ENCODE measurements at places on chromosomes 5 and 9.

DNA sequence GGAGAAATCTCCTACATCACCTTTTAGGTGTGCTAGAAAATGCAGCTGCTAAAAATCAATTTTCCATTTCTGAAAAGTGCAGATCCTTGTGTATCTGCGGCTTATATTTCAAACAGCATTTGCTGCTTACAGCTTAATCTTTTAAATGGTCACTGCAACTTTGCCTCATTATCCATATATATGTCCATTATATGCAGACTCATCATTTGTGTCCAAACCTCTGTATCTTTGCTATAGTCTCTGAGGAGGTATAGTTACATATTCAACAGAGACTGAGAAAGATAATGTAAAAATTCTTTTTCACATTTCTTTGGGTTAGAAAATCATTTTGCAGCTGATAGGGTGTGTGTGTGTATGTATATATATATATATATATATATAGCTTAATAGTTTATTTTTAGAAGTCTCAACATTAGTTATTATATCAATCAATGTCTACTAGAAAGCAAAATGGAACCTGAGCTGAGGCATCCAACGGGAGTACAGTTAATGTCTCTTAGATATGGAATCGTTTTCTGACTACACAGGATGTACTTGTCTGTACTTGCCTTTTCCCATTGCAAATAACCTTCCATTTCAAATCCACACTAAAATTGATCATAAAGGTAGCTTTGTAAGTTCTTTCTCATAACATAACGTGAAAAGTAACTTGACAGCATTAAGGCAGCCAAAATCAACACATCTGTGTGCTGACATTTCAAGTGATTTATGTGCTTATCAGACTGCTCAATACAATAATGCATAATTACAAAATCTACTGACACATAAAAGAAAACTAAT is 267.0 kb upstream of the HAPLN1 start:
- DNase-seq: no peak

GRCh38 chr5:40676613-40677343 is 2.9 kb upstream of the PTGER4 start:
- DNase-seq: no peak

DNA sequence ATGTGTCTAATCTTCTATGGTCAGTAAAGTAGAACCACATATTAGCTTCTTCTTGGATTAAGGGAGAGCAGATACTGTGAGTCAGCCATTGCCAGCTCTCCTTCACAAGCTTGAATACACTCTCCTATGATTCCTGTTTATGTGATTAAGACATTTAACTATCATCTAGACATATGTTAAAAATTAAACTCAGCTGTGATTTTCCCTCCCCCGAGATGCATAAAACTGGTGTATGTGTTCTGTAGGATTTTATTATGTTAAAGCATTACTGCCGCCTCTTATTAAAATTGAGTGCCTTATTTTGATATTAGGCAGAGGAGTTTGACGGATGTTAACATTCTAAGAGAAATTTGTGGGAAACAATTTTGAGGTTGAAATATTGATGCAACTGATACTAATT is 114.6 kb downstream of the ACTBL2 start:
- DNase-seq: no peak

DNA sequence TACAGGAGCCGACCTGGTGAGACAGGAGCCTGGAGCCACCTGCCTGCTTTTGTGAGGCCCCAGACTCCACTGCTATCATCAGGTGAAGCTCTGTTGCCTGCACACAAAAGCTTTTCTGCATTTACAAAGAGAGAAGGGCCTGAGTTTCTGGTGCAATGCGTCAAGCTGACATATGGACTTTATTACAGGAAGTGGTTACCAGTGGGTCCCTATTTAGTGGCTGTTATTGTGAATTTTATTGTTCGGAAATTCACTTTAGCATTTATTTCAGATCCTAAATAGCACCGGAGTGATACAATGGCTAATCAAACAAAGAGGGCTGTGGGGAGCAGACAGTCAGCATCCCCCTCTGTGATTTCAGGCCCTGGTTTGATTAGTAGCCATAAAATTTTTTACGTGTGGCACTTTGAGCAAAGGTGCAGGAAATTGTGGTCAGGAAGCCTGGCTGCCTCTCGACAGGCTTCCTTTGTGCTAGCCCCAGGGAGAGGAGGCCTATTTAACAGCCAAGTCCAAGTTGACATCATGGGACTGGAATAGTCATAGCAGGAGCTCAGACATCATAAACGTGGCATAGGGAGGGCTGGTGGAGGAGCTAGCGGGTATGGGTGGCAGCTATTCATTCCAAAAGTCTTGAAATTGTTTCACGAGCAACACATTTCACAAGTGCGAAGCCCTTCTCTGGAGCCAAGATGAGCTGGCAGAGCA is 8.4 kb downstream of the TGFBI start:
- DNase-seq: peak; percentile 43

GRCh38 chr5:174295702-174296436 is 250.4 kb downstream of the NSG2 start:
- DNase-seq: no peak

GRCh38 chr9:95509851-95510708 is 6.7 kb downstream of the PTCH1 start:
- no peak for DNase-seq

DNA sequence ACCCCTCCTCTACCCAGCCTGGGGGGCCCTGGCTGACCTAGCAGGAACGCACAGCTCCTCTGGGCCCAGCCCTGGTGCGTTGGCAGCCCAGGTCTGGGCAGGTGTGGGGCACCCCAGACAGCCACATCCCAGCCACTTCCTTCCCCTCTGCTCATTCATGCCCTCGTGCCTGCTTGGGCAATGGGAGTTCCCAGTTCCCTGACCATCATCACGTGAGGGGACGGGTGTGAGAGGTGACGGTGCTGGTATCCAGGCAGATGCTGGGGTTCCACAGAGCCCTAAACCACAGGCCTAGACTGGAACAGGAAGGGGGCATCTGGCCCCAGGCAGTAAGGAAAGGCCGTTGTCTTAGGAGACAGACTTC is 8.4 kb downstream of the RALGDS start:
- peak; percentile 24 for DNase-seq

DNA sequence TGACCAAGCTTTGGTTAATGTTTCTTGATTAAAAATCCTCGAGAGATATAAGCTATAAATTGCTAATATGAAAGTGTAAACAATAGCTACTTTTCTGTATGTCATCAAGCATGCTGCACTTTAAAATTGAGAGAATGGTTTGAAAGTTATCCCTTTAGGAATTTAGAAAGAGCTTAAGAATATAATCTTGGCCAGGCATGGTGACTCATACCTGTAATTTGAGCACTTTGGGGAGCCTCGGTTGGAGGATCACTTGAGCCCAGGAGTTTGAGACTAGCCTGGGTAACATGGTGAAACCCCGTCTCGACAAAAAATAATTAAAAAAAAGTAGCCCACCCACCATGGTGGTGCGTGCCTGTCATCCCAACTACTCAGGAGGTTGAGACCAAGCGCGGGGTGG is 12.2 kb upstream of the MROH2B start:
- no peak for DNase-seq
